ENCODE measurements at places on chromosomes 1 and 21. TPM values are rescaled to one million over a fixed set of nuclear protein-coding genes. Genes with fewer than 3 reads are reported as not detected.

Gene UMODL1
- not detected for total RNA-seq

Gene PROX1
- total RNA-seq, result 0.16 TPM

Gene DVL1
- total RNA-seq, result 156 TPM

Gene HPCAL4
- total RNA-seq, result not detected

Gene C1orf226
- total RNA-seq, result 0.08 TPM

Gene RAD54L
- 3.1 TPM for total RNA-seq

Gene PLA2G2C
- total RNA-seq, result not detected

Gene GGPS1
- total RNA-seq, result 17.9 TPM

Gene RCOR3
- 9.4 TPM for total RNA-seq
